Activated naive CD8-positive, alpha-beta T cell treated with anti-CD3 and anti-CD28 coated beads, Interleukin-2, amount 50 U/mL, for 16 hours (primary cell): ENCODE measurements at places on chromosomes 1 and 21.

DNA sequence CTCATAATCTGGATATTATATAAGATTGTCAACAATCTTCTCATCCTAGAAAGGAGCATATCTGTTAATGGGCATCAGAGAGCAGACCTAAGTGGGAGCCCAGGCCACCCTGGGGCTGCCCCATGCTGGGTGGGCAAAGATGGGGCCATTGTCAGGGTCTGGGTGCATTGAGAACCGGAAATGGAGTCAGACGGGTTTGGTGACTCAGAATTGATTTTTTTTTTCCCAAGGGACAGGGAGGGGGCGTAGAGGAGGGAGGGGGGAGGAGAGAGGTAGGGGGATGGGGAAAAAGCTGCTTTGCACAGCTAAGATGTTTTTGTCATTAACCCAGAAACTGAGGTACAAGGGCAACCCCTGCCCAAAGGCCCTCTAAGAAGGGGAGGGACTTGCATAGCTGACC is 1.3 kb downstream of the ATXN7L2 start:
- no peak for DNase-seq

DNA sequence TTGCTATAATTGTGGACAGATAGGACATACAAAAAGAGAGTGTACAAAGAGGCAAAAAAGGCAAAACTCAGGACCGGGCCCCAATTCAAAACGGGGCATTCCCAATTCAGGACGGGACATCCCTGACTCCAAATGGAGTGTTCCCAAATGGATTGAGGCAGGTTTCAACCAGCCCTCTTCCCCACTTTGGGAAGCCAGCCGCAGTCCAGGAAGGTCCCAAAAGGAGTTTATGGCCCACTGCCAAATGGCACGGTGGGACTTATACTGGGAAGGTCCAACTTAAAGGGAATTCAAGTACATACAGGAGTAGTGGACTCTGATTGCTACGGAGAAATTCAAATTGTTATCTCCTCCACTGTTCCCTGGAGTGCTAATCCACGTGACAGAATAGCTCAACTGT is 3.5 kb upstream of the ZNF669 start:
- DNase-seq, result no peak

DNA sequence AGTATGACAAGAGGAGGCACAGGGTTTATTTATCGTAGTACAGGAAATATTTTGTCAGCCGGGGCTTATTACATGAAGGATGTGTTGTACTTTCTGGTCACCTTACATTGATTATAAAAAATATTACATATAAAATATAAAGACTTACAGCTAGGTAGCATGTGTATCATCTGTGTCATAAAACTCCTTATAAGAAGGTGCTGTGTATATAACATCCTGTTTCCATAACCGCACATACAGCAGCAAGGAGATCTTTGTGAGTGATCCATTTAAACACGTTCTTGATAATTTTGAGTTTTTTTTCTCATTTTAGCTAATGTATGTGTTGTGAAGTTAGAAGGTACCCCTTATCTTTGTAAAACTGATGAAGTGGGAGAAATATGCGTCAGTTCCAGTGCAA is 60.1 kb downstream of the S100B start:
- DNase-seq, result no peak

DNA sequence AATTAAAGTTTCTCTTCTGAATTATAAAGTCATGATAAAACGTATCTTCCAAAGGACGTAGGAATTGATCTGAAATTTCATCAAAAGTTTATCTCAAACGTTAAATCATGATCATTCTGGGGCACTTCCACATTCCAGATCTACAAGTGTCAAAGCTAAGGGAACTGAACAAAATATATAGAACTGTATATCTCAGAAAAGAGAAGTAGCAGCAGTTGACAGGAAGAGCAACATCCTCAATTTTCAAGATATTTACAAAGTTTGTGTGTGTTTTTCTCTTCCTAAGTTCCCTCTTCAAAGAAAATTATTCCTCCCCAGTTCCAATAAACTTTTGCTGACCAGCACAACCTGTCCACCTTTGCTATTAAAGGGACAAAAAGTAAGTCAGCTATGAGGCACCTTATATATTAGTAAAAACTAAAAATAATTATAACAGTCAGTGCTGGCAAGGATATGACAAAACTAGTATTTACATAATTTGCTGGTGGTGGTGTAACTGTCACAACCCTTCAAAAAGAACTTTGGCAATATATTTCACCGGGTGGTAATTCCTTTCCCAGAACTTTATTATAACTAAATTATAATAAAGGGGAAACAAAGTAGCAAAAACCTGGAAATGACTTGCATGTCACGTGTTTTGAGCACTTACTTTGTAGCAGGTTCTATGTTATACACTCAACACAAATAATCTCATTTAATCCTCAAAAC is 38.5 kb upstream of the EYA3 start:
- no peak for DNase-seq

- no peak for DNase-seq
Measured at GRCh38 chr1:197619008-197619640, 156.2 kb downstream of the DENND1B start.

GRCh38 chr1:242128951-242129502 is 130.1 kb upstream of the MAP1LC3C start:
- no peak for DNase-seq

- DNase-seq, result no peak
Measured at GRCh38 chr1:228723921-228724320, 11.4 kb upstream of the RHOU start.

- no peak for DNase-seq
Measured at GRCh38 chr1:180527101-180527669, 24.8 kb upstream of the ACBD6 start.

- no peak for DNase-seq
Measured at GRCh38 chr1:224245188-224245587, 62.1 kb downstream of the DEGS1 start.

DNA sequence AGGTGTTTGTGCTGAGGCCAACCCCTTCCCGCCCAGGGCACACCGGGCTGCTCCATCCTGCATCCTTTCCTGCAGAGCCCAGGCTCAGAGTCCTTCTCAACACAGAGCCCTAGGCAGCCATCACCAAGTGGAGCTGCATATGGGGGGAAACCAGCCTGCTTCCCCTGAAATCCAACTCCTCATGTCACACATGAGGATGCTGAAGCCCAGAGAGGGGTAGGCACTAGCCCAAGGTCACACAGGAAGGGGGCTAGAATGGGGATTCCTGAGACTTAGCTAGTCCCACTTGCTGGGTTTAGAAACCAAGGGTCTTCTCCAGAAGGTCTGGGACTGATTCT is 5.5 kb upstream of the TNFRSF1B start:
- DNase-seq, result no peak

DNA sequence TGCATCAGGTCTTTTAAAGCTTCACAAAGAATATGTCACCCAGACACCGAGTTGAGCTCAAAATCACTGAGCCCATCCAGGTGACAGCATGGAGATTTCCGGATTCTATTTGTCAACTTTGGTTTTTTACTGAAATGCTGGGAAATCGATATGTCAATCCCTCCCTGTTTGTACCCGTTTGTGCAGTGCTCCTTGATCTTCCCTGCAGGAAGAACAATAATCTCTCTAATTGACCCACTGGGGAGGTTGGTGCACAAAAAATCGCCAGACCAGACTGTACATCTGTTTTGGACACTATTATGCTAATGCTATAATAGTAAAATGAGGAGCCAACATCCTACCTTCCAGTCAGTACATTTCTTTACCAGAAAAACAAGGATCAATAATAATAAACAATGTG is 1.8 kb downstream of the BARHL2 start:
- no peak for DNase-seq

- no peak for DNase-seq
Measured at GRCh38 chr1:110563089-110563488, 43.1 kb downstream of the KCNA2 start.

DNA sequence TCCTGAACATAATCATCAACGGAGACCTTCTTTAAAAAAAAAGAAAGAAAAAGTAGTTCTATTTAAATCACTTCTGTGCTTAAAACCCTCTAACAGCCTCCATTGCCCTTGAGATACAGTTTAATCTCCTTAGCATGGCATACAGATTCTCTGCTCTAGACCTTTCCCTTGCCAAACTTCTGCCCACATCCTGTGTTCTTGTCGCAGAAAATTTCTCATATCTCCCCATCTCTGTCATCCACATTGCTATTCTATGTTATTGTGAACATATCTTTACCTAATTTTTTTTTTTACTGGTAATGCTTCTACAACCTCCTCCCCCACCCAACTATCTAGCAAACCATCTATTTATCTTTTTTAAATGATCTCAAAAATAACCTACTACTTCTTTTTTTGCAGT is 135.7 kb upstream of the PROX1 start:
- DNase-seq, result no peak

DNA sequence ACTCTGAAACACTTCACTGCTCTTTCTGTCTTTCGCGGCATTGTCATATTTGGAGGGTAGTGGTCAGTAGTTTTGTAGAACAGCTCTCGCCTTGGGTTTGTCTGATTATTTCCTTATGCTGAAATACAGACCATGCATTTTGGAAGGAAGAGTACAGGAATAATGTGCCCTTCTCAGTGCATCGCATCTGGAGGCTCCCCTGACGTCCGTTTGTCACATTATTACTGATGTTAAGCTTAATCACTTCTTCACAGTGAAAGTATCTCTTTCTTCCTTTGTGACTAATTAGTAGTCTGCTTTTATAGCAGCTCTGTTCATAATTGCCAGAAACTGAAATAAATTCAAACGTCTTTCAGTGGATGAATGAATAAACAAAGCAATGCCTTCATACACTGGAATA is 85.7 kb upstream of the CXADR start:
- no peak for DNase-seq

GRCh38 chr1:238138059-238138626 is 247.4 kb upstream of the ZP4 start:
- DNase-seq, result no peak

GRCh38 chr1:167088746-167089417 is 1.3 kb downstream of the GPA33 start:
- no peak for DNase-seq

- DNase-seq, result no peak
Measured at GRCh38 chr1:117580436-117580835, 25.4 kb upstream of the TENT5C start.

GRCh38 chr1:90753556-90753955 is 36.5 kb upstream of the BARHL2 start:
- DNase-seq, result no peak

GRCh38 chr1:73998348-73998959 is 199.5 kb downstream of the LRRIQ3 start:
- DNase-seq, result no peak
